IMR-90 (cell line): ENCODE measurements at places on chromosomes 2 and 18. TPM values are rescaled to one million over a fixed set of nuclear protein-coding genes. Genes with fewer than 3 reads are reported as not detected.
A peak's percentile ranks its signal among the peaks of the same experiment; 100 is the strongest.

SKOR2 gene
- not detected in 2 replicates for total RNA-seq

MC4R gene
- total RNA-seq, result 0.18 and 0.28 TPM in 2 replicates

- DNase-seq, result no peak
Measured at GRCh38 chr18:13541621-13542519, 184.5 kb downstream of the FAM210A start.

DNA sequence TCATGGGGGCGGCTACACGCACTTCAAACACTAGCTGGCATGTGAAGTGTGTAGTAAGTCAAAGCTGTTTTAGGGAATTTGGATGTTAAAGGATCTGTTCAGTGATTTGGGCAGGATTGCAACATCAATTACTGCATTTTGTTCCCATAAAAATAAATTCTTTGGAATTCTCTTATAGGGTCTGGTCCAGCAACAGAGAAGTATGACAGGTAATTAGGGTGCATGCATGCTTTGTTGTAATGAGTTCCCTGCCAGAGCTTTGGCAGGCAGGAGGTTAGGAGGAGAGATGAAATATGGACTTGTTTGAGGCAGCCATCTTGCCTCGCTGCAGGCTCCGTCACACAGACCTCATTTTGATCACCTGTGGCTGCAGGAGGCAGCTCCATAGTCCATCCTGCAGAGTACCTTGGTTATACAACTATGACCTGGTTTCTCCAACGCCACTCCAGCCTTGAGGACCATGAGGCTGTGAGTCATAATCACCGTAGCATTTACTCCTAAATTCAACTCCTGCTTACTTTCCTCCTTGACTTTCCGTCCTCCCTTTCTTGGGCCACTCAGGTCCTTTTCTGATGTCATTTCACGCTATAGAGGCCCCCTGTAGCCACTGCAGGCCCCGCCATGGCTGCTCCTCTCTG lies 26.5 kb upstream of the EML4 start:
- peak; percentile 50 for DNase-seq

DNA sequence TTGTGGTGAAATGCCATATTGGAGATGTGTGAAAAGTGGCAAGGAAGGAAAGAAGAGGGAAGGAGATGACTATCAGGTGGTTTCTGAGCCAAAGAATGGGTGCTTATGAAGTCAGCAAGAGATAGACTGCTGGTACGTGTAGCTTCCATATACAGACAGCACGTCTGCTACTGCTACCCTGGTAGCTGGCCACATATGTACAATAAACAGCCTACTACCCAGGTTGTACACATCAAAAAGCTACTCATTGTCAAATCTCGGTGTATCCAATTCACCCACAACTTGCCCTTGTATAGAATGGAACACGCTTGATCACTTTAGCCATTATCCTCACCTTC lies 761.8 kb downstream of the LRRTM4 start:
- DNase-seq, result no peak
